Hypothalamus (tissue), 51 donors: ENCODE measurements at places on chromosomes 4 and X.

DNA sequence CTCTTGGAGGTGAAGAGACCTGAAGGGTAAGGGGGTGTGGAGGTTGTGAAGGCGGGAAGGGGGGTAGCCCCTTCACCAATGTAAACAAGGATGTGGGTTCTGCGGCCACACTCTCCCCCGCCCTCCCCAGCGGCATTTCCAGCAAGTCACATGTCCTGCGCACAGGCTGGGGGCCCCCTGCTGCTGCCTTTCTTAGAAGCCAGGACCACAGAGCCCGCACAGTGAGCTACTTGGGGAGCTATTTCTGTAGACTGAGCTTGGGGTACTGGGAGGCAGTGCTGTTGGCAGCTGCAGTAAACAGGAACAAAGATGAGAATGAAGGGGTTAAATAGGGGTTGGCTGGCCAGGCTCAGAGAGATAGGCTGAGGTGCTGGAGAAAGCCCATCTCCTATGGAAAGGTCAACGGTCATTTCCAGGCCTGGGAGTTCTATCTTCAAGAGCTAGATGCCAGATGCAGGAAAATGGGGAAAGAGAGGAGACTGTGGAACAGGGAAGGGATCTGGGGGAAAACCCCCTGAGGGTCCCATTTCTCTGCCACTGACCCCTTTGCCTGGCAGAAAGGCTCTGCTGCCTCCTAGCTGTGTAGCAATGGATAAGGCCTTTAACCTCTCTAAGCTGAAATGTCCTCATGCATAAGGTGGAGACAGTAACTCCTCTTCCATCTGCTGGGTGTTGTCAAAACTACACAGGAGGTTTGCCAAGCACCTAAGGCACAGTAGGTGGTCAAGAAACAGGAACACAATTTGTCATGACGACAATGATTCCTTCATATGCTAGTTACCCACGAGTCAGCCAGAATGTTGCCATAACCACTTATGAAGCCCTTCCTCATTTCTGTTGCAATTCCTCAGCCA lies 18.5 kb upstream of the PIM2 start:
- no peak for DNase-seq

DNA sequence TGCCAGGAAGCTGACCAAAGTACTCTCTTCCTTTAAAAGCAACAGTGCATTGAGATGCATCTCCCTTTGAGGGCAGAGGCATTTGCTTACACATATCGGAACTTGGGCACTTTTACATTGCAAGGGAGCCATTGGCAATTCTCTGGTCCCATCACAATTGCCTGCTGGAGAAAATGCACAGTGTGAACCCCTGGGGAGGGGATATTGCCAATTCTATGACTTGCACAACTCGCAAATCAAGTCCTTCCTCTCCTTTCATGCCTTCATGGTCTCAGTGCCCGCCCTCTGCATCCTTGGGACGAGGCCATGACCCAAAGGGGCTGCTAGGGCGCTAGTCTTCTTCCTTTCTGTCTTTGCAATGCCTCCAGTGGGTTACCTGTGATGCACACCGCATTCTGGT lies 14.9 kb upstream of the PDZD4 start:
- DNase-seq = no peak

GRCh38 chrX:57379296-57379695 lies 92.8 kb downstream of the FAAH2 start:
- DNase-seq = no peak

DNA sequence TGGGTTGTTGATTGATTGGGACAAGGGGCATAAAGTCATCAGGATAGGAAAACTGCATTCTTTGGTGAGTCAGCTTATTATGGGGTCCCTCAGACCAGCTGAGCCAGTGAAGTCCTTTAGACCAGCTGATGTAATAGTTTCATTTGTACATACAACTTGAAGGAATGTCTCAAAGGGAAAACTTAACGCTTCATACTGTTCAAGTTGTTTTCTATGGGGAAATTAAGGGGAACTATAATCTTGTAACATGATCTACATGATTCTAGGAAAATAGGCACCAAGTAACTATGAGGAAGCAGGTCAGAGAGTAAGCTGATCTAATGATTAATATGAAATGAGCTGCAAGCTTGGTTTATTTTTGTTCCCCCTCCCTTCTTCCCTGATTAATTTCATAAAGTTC lies 175.1 kb upstream of the GRID2 start:
- DNase-seq = no peak

- no peak for DNase-seq
Observed at GRCh38 chrX:110042496-110042895, 39.6 kb downstream of the TMEM164 start.

DNA sequence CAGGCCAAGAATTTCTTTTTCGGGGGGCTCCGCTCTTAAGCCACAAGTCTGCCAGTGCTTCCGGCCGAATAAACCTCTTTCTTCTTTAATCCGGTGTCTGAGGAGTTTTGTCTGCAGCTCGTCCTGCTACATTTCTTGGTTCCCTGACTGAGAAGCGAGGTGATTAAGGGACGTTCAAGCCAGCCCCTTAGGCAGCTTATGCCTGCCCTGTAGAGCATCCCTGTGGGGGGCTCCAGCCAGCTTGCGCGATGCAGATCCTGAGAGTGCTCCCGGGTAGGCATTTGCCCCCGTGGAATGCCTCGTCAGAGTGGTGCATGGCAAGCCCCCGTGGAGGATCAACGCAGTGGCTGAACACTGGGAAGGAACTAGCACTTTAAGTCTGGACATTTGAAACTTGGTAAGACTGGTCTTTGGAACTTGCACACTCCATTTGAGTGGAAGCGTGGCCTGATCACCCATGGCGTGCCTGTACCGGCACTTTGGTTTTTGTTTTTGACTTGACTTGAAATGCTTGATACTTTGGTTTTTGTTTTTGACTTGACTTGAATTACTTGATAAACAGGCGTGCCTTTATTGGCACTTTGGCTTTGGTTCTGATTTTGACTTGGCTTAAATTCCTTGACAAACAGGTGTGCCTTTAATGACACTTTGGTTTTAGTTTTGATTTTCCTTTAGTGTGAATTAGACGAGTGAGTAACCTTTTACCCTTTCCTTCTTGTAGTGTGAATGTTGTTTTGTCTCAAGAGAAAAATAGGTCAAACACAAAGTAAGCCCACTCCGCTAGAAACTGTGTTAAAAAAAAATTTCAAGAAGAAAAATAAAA lies 6.1 kb downstream of the ACOX3 start:
- DNase-seq = no peak

- DNase-seq = no peak
Observed at GRCh38 chrX:32118832-32119231, 1047.0 kb upstream of the FTHL17 start.

DNA sequence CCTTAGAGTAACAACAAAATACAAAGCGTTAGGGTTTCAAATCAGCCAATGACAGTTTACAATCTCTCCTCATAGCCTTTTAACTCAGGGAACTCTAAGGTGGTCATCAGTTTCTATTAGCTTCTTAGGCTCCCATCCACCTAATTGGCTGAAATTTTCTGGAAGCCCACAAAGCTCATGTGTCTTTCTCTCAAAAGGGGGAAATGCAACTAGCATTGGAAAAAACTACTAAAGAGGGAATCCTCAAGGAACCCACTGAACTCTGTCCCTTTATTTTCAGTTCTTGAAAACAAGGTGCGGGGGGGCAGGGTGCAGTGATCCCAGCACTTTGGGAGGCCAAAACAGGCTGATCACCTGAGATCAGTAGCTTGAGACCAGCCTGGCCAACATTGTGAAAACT lies 56.4 kb downstream of the PDGFC start:
- no peak for DNase-seq

- DNase-seq = no peak
Observed at GRCh38 chr4:111434586-111434985, 710.7 kb upstream of the FAM241A start.
